A549 treated with ZK216348 at 1 μM for 4 hours (cell line): ENCODE measurements at places on chromosomes 16 and 17. TPM values are rescaled to one million over a fixed set of nuclear protein-coding genes. Genes with fewer than 3 reads are reported as not detected.

RAB37 gene
- total RNA-seq = 1.0 to 2.1 TPM (median 1.3 TPM) in 5 replicates

TMEM114 gene
- total RNA-seq = not detected in 5 replicates

CHST5 gene
- total RNA-seq = 0.08 TPM in 1 of 5 replicates, not detected in the others

TBC1D3 gene
- not detected in 5 replicates for total RNA-seq

QPRT gene
- total RNA-seq = 0.31 to 1.1 TPM (median 0.87 TPM) in 5 replicates

LYRM9 gene
- total RNA-seq = 1.0 to 2.1 TPM (median 1.5 TPM) in 5 replicates

C1QTNF8 gene
- not detected in 5 replicates for total RNA-seq

ENPP7 gene
- total RNA-seq = not detected in 5 replicates

KCNJ2 gene
- total RNA-seq = 0.06 to 0.20 TPM (median 0.09 TPM) in 5 replicates

CCL1 gene
- not detected in 5 replicates for total RNA-seq

SMIM36 gene
- total RNA-seq = not detected in 5 replicates

ANKRD40CL gene
- not detected in 5 replicates for total RNA-seq

CD7 gene
- total RNA-seq = 0.11 TPM in 1 of 5 replicates, not detected in the others

NPIPA8 gene
- 0.56 to 1.9 TPM (median 0.94 TPM) in 5 replicates for total RNA-seq
